Amniotic stem cell (primary cell): ENCODE measurements at places on chromosomes 13 and 19.

- peak; percentile 40 for DNase-seq
Measured at GRCh38 chr19:46513461-46514236, 18.0 kb upstream of the PNMA8B start.

- DNase-seq = no peak
Measured at GRCh38 chr13:100808330-100809128, 133.9 kb upstream of the TMTC4 start.

GRCh38 chr19:45866400-45867176, 2.5 kb downstream of the FOXA3 start:
- DNase-seq = no peak

- DNase-seq = no peak
Measured at GRCh38 chr13:112608212-112608611, 20.3 kb upstream of the TUBGCP3 start.

DNA sequence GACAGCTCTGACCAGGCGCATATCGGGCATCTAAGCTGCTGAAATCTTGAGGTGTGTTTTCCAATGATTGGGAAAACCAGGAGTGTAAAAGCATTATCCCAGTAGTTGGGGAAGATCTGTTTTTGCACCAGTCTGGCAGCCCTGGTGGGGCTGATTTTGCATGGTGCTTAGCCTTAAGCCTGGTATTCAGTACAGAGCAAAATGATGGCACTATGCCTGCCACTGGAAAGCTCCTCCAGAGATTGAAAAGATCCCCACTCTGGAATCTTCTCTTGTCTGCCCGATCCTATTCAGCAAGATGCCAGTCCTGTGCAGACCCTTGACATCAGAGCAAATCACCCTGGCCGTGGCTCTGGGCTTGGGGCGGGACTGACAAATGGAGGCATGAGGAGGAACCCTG, 44.7 kb upstream of the SIAH3 start:
- no peak for DNase-seq

DNA sequence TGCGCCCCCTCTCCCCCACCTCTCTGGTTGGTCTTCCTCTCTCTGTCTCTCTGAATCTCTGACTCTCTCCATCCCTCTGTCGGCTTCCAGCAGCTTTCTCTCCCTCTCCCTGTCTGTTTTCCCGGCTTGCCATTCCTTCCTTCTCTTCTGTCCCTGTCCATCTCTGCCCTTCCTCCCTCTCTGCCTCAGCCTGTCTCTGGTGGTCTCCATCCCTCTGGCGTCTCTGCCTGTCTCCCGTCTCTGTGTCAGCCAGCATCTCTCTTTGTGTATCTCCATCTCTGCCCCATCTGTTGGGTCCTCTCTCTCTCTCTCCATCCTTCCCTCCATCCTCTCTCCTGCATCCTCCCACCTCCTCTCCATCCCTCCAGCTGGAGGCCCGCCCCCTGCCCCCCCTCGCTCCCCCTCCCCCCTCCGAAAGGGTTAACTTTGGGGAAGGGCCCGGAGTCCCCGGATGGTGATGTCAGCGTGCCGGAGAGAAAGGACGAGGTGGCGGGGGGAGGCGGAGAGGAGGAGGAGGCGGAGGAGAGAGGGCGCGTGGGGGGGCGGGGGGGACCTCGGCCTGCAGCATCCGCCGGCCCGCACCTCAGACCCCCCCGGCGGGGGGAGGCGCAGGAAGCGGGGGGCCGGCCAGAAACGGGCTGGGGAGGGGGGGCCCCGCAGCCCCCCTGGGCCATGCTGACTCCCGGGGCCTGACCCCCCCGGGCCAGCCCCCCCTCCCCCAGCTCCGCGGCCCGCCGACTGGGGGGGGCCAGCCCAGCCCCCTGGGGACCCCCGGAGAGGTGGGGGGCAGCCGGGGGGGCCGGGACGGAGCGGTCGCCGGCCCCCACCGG, at the start of gene BRSK1:
Gene BRSK1, plus strand, starts transcription at position 450 of the 830 bp plus-strand sequence. CDS start 446 bp downstream, outside the sequence.
- DNase-seq = peak; percentile 65

GRCh38 chr13:75896271-75896670, 260.1 kb downstream of the LMO7 start:
- DNase-seq = no peak

DNA sequence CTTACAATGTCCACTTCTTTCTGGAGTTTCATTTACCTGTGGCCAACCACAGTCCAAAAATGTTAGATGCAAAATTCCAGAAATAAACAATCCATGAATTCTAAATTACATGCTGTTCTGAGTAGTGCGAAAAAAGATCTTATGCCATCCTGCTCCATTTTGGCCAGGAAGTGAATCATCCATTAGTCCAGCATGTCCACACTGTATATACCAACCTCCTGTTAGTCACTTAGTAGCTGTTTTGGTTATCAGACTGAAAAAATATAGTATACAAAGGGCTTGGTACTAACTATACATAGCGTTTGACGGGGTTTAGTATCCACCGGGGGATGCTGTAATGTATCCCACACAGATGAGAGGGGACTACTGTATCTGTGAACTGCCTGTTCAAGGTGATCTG, 618.0 kb upstream of the ARGLU1 start:
- no peak for DNase-seq

DNA sequence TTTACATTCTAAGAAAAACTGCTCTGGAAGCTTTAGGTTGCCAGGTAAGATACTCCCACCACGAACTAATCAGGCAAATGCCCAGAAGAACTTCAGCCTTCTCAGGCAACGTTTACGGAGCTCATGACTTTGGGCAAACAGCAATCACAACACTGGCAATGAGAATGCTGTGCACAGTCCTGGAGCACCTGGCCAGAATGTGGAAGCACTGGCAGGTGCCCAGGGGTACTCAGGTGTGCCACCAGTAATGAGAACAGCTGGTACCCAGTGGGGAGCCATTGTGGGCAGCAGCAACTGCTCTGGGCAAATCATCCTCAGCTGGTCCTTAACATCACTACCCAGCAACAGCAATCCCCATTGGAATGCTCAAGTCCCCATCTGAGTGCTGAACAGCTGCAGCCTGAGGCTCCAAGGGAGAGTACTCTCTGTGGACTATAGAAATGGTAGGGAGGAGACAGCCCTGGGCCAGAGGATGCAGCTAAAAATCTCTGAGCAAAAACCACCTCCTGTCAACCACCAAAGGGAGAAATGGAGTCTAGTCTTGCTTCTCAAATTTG, 210.0 kb downstream of the FOXO1 start:
- DNase-seq = no peak

GRCh38 chr19:46559203-46559602, 41.9 kb upstream of the CALM3 start:
- DNase-seq = no peak

- DNase-seq = no peak
Measured at GRCh38 chr13:46596466-46596865, 43.5 kb downstream of the LRCH1 start.

DNA sequence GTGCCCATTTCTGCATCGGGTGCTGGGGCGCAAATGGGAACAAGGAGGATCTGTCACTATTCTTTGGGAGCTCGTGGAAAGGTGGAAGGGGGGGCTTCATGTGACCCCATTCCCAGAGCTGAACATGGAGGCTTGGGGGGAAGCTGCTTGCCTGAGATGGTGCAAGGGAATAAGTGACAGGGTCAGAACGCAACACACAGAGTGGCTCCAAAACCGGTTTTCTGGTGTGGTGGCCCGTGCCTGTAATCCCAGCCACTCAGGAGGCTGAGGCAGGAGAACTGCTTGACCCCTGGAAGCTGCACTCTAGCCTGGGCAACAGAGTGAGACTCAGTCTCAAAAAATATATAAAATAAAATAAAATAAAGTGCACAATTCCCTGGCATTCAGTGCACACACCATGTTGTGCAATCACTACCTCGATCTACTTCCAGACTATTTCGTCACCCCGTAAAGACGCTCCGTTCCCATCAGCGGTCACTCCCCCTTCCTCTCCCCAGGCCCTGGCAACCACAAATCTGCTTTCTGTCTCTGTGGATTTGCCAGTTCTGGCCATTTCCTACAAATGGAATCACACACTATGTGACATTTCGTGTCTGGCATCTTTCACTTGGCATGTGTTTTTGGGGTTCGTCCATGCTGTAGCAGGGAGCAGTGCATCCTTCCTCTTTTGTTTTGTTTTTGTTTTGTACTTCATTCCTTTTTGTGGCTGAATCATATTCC, 18.2 kb upstream of the COMP start:
- DNase-seq = no peak

GRCh38 chr19:45244133-45244794, 943 bp downstream of the EXOC3L2 start:
- DNase-seq = no peak

DNA sequence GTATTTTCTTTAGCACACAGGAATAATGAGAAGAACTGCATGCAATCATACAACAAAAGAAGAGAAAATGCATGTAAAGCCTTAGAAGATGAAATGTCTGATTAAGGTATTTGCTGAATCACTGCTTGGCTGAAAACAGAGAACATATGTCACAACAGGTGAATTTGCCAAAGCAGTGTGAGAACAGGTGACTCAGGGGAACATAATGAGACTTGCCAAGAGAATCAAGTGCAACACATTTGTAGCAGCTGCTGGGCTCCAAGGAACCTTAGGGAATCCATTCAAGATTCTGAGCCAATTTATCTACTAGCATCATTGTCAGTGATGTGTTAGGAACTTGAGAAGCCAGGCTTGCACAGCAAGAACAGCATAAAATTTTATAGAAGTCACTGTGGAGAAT, 273.1 kb downstream of the PCDH20 start:
- DNase-seq = no peak

- no peak for DNase-seq
Measured at GRCh38 chr13:33091415-33091774, 75.2 kb downstream of the KL start.

DNA sequence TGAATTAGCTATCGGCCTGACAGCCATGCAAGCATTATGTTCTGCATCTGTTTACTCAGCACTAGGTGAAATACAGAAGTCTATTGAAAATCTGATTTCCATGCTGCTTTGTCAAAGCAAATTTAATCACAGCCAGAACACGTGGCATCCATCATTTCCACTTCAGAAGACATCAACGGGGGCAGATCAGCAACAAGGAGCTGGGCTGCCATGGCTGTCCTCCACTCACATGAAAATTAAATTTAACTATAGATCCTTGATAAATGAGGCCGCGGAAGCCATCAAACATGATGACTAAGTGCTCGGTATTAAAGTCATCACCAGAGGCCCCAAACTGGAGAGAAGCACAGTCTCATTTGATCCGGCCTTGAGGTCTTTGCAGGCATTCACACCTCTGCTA, 443.5 kb downstream of the HS6ST3 start:
- no peak for DNase-seq

GRCh38 chr19:54916822-54917221, 10.9 kb downstream of the NCR1 start:
- DNase-seq = no peak

- no peak for DNase-seq
Measured at GRCh38 chr13:22496803-22497508, 683.8 kb upstream of the SGCG start.

GRCh38 chr13:48804821-48805601, 151.3 kb downstream of the CYSLTR2 start:
- no peak for DNase-seq
